CD4-positive, CD25-positive, alpha-beta regulatory T cell (primary cell): ENCODE measurements at places on chromosomes 12 and 14.
A peak's percentile ranks its signal among the peaks of the same experiment; 100 is the strongest.

DNA sequence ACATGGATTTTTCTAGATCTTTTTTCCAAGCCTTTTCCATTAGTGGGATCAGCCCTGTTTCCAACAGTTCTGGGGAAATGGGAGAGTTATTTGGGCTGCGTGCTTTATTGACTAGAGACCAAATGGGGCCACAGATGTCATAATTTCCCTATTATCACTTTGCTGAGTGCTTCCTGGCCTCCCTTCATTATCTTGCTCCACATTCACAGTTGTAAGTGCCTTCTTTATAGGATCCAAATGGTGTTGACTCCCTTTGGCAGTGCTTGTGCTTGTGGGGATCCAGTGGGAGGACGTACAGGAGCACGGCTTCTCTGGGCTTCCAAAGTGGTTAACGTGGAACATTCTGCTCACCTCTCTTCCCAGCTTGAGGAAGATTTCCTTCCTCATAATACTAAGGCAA is 141.0 kb upstream of the RMST start:
- no peak for DNase-seq

DNA sequence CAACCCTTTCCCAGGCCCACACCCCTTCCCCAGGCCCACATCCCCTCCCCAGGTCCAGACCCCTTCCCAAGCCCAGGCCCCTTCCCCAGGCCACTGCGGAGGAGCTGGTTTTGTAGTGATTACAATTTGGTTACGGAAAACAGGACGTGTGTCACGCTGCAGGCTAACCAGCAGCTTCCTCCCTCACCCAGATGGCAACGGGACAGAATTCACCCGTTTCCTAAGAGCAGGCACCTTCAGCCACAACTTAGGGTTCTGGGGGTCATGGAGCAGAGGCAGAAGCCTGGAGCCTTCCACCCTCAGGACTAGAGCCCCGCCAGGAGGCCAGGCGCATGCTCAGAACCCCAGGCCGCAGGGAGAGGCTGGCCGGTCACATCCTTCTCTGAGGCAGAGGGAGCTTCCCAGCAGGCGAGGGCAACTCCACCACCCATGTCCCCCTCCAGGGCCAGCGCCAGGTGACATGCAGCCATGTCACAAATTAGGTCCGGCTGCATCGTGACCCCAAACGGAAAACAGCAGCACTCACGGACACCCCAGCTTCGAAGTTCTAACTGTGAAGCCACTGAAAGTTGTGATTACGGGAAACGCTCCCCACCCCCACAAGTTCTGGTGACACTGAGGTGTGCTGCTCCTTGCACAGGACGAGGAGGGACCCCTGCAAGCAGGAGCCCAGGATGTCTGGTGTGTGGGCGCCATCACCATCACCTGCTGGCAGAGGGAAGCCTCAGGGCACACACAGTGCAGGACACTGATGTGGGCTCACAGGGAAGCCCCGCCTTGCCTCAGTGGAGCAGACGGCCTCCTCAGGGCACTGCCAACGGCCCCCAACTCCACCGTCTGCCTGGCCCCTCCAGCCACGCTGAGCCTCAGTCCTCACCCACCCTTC is 7.7 kb downstream of the BRF1 start:
- DNase-seq = no peak

GRCh38 chr12:94670075-94670474 is 19.7 kb upstream of the TMCC3 start:
- DNase-seq = no peak

DNA sequence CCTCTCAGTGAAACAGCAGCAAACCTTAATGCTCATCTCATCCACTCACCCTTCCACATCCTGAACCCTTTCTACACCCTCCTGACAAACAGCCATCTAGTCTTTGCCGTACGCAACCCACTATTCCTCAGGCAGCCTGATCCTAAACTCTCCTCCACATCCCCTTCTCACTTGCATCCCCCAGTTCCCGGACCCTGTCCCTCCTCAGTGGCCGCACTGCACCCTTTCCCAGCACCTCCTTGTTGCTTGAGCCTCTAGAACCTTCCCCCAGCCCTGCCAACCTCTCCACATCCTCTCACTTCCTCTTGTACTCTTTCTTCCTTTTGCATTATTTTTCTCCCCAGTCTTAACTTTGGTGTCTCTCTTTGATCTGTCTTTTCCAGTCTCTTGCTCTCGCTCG is 42.9 kb downstream of the IQSEC3 start:
- no peak for DNase-seq

DNA sequence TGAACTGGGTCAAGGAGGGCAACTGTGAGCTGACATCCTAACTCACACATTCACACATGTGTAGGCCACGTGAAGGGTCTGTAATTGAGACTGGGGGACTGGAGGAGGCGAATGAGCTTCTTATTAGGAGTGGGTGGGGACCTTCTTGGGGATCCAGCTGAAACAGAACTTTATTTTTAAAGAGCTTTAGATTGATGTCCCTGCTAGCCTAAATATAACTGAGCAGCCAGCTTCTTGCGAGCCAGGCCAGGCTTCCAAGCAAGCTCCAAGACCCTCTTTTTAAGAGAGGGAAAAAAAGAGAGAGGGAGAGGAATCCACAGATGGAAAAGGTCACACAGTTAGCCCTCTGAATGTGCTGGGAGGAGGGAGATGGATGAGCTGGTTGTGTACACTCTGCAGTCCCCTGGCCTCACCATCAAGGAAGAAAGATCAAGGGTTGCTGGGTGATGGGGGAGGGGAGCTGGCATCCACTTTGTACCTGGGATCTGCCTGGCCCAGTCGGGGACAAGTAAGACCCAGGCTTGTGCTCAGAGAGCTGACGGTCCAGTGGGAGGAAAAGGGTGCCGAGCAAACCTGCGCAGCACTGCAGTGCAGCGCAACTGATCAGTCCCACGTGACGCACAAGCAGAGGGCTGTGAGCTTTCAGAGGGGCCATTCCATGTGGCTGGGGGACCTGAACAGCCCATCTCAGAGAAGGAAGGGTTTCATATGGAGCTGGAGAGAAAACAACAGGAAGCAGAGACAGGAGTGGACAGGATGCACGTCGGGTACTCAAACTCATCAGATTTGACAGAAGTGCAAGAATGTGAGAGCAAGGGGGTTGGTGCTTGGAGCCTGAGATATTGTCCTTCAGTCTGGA is 154.5 kb downstream of the ZFP36L1 start:
- no peak for DNase-seq

DNA sequence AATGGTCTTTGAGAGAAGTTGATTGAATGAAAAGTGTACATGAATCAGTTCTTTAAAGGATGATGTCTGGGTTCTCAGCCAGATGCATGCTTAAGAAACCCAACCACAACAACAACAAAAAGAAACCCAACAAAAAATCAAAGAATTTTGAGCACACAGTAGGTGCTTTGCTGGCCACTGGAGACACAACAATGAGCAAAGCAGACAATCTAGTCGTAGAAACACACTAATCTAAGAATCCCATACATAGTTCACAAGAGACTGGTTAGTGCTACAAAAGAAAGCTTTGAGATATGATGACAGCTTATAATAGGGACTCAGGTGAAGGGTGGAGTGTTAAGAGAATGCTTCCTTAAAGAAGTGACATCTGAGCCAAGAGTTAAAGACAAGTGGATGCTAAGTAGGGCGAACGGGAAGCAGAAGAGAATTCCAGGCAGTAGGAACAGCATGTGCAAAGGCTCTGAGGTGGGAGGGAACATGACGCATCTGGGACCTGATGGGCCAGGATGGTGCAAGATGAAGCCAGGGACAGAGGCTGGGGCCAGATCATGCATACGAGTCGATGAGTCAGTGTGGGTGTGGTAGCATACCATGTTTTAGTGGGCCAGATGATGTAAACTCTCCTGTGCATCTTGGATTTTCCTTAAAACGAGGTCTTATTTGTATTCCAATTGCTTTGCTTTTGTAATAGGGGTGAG is 4.6 kb upstream of the HIP1R start:
- no peak for DNase-seq

- no peak for DNase-seq
Observed at GRCh38 chr12:128267651-128268378, 845 bp downstream of the TMEM132C start.

DNA sequence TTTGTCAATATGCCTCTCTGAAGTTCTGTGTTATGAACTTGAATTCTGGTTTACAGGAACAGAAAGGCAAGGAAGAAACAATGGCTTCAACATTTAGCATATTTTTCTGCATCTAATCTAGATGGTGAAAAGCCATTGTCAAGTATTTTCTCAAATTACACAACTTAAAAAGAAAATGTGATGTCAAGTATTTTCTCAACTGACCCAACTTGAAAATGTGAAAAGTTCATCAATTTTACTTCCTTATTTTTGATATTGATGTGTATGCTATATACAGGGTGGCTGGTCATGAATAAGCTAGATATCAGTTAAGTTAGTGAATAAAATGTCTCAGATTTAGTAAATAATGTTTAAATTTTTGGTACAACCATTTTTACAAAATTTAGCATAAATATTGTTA is 196.7 kb downstream of the ALX1 start:
- DNase-seq = no peak

DNA sequence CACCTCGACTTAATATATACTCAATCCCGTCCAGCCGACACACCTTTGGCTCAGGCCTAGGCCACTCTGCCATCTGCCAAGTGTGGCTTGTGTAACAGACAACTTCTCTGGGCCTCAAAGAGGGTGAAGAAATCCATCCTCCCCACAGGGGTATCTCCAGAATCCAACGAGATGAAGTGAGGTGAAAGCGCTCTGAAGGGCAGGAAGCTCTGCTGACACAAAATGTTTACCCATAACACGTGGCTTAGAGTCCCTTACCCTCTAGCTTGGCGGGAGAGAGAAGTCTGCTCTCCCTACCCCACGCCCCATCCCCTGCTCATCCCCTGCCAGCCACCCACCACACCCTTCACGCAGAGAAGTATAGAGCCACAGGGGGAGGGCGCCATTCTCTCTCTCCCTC is 13.0 kb downstream of the ZBTB39 start:
- DNase-seq = no peak

DNA sequence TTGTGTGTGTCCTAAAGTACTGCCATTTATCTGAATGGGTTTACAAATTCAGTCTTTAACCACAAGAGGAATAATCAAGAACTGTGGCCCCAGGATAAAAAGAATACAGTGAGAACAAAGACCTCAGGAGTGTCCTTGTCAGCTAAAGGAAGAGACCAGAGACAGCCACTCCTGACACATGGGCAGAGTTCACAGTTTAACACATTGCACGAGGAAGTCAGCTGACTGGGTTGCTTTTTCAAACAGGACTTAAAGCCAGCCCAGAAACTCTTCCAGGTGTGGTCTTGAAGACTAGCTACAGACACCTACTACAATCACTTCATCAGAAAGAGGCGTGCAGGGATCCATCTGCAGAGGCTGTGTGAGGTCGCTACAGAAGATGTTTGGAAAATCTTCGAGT is 42.8 kb downstream of the GNS start:
- DNase-seq = peak; percentile 30

- no peak for DNase-seq
Observed at GRCh38 chr12:84694116-84694515, 218.5 kb downstream of the SLC6A15 start.

DNA sequence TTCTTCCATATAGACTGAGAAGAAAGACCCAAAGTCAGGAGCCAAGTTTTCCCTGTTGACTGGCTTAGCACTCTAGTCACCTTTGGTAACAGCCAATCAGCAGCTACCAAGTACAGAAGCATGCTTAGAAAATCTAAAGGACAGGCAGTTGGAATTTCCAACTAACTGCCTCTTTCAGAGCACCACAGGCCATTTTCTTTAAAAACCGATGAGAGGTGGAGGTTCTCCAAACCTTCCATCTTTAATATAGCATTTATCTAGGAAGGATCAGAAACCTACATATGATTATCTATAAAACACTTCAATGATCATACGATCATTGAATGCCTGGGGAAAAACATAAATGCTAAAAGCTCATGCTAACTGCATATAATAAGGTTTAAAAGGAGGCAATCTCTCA is at the start of gene CATSPERB:
Gene CATSPERB (minus strand): TSS at position 101 of the 400 bp plus-strand sequence. CDS start 2,607 bp downstream, outside the sequence.
- DNase-seq = no peak

GRCh38 chr12:64392221-64392620 is 1.7 kb upstream of the C12orf56 start:
- no peak for DNase-seq

DNA sequence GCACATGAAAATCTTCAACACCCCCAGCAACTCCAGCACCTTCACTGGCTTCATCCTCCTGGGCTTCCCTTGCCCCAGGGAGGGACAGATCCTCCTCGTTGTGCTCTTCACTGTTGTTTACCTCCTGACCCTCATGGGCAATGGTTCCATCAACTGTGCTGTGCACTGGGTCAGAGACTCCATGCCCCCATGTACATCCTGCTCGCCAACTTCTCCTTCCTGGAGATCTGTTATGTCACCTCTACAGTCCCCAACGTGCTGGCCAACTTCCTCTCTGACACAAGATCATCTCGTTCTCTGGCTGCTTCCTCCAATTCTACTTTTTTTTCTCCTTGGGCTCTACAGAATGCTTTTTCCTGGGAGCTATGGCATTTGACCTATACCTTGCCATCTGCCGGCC is 11.5 kb upstream of the OR11G2 start:
- DNase-seq = no peak

GRCh38 chr12:111105294-111105693 is 184.9 kb upstream of the MYL2 start:
- DNase-seq = no peak

DNA sequence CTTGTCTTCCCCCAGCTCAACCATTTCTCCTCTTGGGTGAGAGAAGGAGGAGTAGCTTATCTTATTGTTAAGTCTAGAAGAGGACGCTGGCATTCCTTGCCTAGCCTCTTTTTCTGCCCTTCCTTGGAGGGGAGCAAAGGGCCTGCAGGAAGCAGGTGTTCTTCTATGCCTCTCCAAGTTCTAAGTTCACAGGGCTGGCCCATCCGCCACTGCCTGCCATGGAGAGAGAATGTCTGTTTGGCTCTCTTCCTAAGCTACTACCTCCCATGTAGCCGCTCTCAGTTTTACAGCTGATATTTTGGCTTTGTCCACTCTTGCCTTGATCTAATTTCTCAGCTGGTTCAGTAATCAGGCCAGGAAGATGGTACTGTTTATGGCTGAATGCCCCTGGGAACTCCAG is 201.2 kb downstream of the NTF3 start:
- no peak for DNase-seq

DNA sequence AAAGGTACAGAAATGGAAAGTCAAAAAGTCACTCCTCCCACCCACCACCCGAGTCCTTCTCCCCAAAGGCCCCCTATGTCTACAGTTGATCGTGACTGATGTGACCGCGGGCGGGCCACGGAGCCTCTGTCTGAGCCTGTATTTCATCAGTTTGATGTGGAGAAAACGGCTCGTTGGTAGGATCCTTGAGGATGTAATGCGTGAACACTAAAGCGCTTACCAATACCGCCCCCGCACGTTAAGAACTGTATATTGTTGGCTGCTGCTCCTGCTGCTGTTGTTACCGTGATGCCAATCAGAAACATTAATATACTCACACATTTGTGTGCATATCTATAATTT is 24.6 kb upstream of the UBC start:
- DNase-seq = no peak

DNA sequence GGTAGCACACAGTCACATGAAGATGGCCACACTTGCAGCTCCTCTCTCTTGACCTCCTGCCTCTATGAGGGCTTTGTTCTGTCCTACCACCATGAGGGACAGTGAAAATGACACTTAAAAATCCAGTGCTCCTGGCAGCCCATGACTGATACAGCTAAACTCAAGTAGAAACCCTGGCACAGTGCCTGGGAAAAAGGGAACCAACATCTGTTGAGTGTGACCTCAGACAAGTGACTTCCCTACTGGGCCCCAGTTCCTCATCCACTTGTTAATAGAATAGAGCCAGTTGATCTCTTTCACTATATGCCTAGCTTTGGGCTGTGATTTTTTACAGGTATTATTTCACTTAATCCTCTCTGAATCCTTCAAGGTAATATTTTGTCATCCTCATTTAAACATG is 4.8 kb downstream of the GUCY2C start:
- DNase-seq = no peak
